ENCODE measurements at places on chromosomes 12 and 14.
A peak's percentile ranks its signal among the peaks of the same experiment; 100 is the strongest.

- DNase-seq = no peak
Observed at GRCh38 chr12:124570810-124571209, 3.4 kb upstream of the NCOR2 start.

- DNase-seq = peak; percentile 19
Observed at GRCh38 chr12:89309440-89309802, 42.9 kb downstream of the DUSP6 start.

DNA sequence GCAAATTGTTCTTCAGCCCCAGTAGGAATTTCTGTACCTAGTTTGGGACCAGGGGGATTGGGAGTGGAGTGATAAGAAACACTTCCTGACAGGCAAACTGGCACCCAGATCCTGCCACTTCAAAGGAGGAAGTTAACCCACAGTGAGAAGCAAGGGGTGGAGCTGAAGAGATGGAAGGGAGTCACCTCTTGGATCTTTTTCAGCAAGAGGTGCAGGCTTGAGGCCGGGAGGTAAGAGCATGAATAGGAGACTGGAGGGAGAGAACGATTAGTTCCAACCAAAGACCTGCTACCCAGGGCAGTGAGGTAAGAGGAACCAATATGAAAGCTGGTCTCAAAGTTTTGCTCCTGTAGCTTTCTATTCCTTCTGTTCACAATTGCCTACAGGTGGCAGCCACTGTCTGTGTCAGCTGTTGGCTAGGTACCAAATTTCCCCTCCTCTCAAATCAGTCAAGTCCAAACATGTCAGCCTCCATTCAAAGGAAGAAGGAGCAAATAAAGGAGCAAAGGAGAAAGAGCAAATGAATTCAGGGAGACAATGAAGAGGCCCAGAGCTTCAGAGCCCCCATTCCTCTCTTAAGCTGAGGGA lies 14.9 kb upstream of the TAC3 start:
- DNase-seq = no peak

- DNase-seq = peak; percentile 9
Observed at GRCh38 chr12:48105321-48105866, 485 bp downstream of the SENP1 start.

GRCh38 chr14:61765225-61765943 lies 3.2 kb downstream of the SNAPC1 start:
- DNase-seq = no peak
